ENCODE measurements at places on chromosomes 5 and 9. TPM values are rescaled to one million over a fixed set of nuclear protein-coding genes. Genes with fewer than 3 reads are reported as not detected.

DMGDH gene
- not detected for total RNA-seq

- no peaks in the 10 kb centered on the region for H3K27me3 ChIP-seq
- no peak for DNase-seq
- H3K4me1 ChIP-seq, result no peaks in the 10 kb centered on the region
- no peaks in the 10 kb centered on the region for H3K36me3 ChIP-seq
- no peak overlapping the region for H3K4me3 ChIP-seq
Measured at GRCh38 chr5:28400076-28400475, 1361.7 kb upstream of the CDH9 start.

DNA sequence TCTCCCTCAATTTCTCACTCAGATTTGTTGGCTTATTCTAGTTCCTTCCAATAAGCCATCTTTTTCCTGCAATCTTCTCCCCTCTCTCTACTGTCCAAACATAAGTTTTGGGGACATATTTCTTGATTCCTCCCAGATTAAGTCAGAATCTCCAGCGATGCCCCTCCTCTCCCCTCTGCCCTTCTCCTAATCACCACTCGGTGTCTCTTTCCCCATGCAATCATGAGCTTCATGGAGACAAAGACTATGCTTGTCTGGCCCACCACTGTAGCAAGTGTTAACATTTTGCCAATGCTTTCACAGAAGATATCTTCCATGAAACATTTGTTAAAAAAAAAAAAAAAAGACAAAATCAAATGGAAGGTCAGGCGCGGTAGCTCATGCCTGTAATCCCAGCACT lies 42.4 kb downstream of the PDE6A start:
- H3K36me3 ChIP-seq, result no peaks in the 10 kb centered on the region
- H3K27me3 ChIP-seq, result no peaks in the 10 kb centered on the region
- H3K27ac ChIP-seq, result no peak overlapping the region
- H3K4me3 ChIP-seq, result no peak overlapping the region
- DNase-seq, result no peak

TAF11L10 gene
- total RNA-seq, result not detected

TDRD7 gene
- total RNA-seq, result 47.4 TPM

DNA sequence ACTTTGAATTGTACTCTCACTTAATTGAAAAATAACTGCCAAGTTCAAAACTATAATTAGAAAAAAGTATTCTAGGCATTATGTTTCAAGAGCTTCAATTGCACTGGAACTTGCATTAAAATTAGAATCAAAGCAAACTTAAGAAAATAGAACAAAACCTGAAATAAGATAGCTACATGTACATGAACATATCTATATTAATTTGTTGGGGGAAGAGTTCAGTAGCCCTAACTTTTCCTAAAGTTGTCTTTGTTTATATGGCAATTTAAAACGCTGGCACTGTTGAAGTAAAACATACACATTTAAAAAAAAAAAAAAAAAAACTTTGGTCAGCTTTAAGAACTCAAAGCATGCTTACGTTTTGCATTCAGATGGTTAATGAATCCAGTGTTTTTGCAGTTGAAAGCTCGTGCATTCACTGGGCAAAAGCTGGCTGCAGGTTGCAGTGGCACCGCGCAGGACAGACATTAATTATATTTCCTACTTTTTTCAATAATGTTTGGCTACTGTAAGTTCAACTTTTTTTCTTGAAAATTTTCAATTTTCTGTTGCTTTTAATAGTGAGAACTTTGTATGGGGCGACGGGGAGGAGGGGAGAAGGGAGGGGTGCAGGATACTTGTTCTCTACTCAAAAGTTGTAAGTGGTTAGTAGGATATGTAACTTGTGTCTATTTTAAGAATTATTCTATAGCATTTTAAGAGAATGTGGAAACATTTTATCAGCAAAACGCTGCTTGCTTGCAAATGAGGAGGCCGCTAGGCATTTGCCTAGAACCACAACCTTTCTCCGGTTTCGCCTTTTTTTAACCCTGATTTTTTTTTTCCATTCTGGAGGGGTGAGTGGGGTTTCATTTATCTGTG lies 3.9 kb downstream of the NR2F1 start:
- peaks cover 32% of the 10 kb centered on the region for H3K4me1 ChIP-seq
- peaks cover 97% of the 10 kb centered on the region for H3K27me3 ChIP-seq
- no peak for DNase-seq
- H3K4me3 ChIP-seq, result no peak overlapping the region
- H3K36me3 ChIP-seq, result no peaks in the 10 kb centered on the region
- H3K27ac ChIP-seq, result no peak overlapping the region

DNA sequence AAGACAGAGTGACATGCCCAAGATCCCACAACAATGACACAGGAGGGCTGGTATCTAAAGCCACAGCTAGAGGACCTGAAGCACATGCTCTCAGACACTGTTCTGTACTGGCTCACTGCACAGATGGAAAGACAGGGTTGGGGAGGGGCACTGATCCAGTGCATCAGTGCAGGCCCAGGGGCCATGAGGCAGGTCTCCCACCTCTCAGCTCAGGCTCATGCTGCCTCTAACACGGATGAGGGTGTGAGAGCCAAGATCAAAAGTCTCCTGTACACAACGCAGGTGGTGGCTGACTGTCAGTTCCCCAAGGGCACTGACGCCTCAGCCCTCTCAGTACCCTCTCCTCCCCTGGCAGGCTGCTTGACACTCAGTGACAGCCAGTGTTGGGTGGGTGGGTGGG lies 10.9 kb downstream of the RAPGEF1 start:
- H3K27ac ChIP-seq, result peak overlapping the region; percentile 64
- H3K4me1 ChIP-seq, result peaks cover 81% of the 10 kb centered on the region
- no peaks in the 10 kb centered on the region for H3K36me3 ChIP-seq
- no peak overlapping the region for H3K4me3 ChIP-seq
- peak; percentile 59 for DNase-seq

TBC1D2 gene
- total RNA-seq, result 71.8 TPM

- H3K36me3 ChIP-seq, result no peaks in the 10 kb centered on the region
- no peak for DNase-seq
- no peak overlapping the region for H3K4me3 ChIP-seq
- H3K27me3 ChIP-seq, result no peaks in the 10 kb centered on the region
- no peaks in the 10 kb centered on the region for H3K4me1 ChIP-seq
Measured at GRCh38 chr9:13064676-13065075, 214.8 kb downstream of the MPDZ start.

- H3K27me3 ChIP-seq, result no peaks in the 10 kb centered on the region
- no peak for DNase-seq
- no peak overlapping the region for H3K4me3 ChIP-seq
Measured at GRCh38 chr9:118401546-118401945, 697.3 kb downstream of the TLR4 start.

- no peak overlapping the region for H3K4me3 ChIP-seq
- H3K27me3 ChIP-seq, result no peaks in the 10 kb centered on the region
- no peak overlapping the region for H3K27ac ChIP-seq
- peak; percentile 43 for DNase-seq
Measured at GRCh38 chr5:149719666-149720065, 10.4 kb upstream of the PPARGC1B start.

ZNF658 gene
- 5.6 TPM for total RNA-seq

DNA sequence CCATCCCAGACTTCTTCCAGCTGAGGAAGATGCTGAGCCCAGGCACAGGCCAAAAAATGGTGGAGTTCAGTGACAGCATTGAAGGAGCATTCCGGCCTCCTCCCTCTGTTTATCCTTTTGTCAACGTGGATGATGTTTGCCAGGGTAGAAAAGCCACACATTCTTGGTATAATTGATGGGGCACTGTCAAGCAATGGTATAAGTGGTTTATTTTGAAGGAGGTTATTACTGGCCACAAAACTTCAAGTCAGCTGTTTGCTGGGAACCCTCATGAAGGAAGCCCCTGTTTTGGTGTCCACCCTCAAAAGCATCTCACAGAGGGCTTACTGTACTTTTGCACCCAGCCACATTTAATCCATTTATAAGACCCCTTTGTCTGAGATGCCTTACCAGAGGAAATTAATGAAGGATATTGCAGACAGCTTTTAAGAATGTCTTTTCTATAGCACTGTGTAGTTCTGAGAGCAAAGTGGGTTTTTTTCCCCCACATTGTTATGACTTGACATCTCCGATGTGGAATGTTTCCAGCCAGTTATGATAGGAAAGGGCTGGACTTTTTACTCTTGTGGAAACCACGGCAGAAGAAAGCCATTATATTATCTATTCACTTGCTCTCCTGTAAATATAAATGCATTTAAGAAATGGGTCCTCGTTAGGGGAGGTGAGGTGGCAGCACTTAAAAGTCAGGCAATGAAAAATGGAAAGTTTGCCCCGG lies 95.5 kb upstream of the SPATA31D4 start:
- no peaks in the 10 kb centered on the region for H3K27me3 ChIP-seq
- peak overlapping the region; percentile 63 for H3K27ac ChIP-seq
- H3K4me3 ChIP-seq, result no peak overlapping the region
- no peak for DNase-seq

GRCh38 chr5:116629168-116629567 lies 54.5 kb upstream of the SEMA6A start:
- no peaks in the 10 kb centered on the region for H3K27me3 ChIP-seq
- DNase-seq, result no peak
- no peak overlapping the region for H3K4me3 ChIP-seq
- no peaks in the 10 kb centered on the region for H3K4me1 ChIP-seq
- H3K36me3 ChIP-seq, result no peaks in the 10 kb centered on the region

GRCh38 chr9:71858812-71859211 lies 52.2 kb downstream of the ABHD17B start:
- no peaks in the 10 kb centered on the region for H3K4me1 ChIP-seq
- H3K27me3 ChIP-seq, result no peaks in the 10 kb centered on the region
- no peak for DNase-seq

TMEM174 gene
- 0.64 TPM for total RNA-seq

DNA sequence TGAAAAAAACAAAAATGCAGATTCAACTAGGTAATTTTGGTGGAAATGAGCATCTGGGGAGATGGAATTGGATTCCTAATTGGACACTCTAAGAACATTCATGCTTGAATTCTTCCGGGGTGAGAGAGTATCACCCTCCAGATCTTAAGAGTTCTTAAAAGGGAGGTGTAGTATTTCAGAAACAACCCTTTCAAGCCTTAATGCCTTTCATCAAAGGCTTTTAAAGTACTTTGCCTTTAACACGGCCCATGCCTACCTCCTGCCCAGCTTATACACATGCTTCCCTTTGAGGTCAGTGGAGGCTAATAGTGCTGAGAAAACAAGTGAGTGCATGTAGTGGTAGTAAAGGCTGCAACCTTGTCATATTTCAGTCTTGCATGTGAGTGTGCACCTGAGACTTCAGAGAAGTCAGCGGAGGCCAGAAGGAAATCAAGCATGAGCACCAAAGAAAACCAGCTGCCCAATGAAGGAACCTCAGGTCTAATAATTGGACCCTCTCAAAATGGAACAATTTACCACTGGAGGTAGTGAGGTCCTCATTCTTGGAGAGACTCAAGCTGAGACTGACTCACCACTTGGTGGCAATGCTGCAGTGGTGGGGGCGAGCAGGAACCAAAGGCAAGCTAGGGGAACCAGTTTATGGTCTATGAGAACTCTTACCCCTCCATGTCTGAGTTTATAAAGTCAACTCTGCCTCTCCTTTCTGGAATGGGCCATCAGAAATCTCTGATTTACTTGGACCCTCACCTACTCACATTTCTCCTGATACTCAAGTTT lies 98.4 kb upstream of the GDNF start:
- H3K27ac ChIP-seq, result no peak overlapping the region
- no peaks in the 10 kb centered on the region for H3K27me3 ChIP-seq
- no peak overlapping the region for H3K4me3 ChIP-seq

TMEM38B gene
- 36.6 TPM for total RNA-seq

DNA sequence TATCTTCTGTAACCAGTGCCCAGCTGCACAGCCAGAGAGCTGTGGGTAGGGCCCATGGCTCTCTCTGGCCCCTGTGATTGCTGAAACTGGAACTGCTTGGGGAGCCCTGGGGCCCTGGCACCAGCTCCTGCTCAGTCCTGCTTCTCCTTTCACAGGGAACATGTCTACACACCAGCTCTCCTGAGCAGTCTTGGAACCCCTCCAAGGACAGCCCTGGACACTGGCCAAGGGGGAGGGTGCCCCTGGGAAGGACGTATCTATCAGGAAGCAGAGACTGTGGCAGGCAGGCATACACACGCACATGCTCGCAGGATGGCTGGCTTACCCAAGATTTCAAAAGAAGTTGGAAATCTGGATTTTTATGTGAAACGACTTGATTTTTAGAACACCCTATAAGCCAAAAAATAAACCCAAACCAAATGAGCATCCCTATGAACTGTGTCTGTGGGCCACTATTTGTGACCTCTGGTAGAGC lies 8.8 kb upstream of the TRAF1 start:
- H3K4me1 ChIP-seq, result peaks cover 26% of the 10 kb centered on the region
- H3K27ac ChIP-seq, result peak overlapping the region; percentile 91
- H3K4me3 ChIP-seq, result no peak overlapping the region
- H3K36me3 ChIP-seq, result no peaks in the 10 kb centered on the region
- no peaks in the 10 kb centered on the region for H3K27me3 ChIP-seq
- peak; percentile 96 for DNase-seq

FST gene
- 5.2 TPM for total RNA-seq

DNA sequence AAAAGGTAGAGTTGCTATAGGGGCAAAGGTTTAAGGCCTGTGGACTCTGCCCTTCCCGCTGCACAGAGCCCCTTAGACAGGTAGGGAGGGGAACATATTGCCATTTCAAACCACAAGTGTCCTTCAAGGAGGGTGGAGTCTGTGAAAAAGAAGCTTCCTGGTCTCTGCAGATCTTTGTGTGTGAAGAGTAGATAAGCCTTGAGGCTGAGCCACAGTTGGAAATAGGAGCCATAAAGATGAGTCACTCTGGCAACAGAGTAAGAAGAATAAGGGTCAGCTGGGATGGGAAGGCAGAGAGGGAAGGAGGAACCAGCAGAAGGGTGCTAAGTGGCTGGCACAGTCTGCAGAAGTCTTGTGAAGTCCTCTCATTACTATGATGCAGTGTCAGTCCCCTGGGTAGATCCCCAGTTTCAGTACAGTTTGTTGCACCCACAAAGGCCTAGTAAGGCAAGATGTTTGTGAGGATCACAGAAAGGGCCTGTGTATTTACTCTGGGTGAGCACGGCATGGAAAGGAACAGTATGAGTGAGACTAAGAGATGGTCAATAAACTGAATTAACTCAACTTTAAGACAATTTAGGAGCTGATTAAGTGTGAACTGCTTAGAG lies 18.1 kb downstream of the GRXCR2 start:
- peaks cover 11% of the 10 kb centered on the region for H3K4me1 ChIP-seq
- peak overlapping the region; percentile 80 for H3K27ac ChIP-seq
- H3K36me3 ChIP-seq, result no peaks in the 10 kb centered on the region
- no peak overlapping the region for H3K4me3 ChIP-seq
- DNase-seq, result peak; percentile 78
- H3K27me3 ChIP-seq, result no peaks in the 10 kb centered on the region

DNA sequence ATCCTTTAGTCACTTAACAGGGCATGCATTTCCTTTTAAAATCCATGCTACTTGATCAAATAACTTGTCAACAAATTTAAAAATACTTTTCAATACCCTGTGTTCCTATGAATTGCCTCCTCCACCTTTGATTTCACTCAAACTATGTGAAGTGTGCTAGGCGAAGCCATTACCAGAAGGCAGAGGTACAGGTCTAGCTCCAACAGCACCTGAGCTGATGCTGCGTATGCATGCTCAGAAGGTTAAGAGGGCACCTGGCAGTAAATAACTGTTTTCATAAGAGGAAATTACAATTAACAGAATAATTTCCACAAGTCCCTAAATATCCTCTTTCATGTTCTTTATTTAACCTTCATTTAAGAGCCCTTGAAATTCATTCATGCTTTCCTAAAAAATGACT lies 251.8 kb downstream of the EFNA5 start:
- H3K4me3 ChIP-seq, result no peak overlapping the region
- no peaks in the 10 kb centered on the region for H3K4me1 ChIP-seq
- no peak overlapping the region for H3K27ac ChIP-seq
- H3K36me3 ChIP-seq, result no peaks in the 10 kb centered on the region
- no peaks in the 10 kb centered on the region for H3K27me3 ChIP-seq
- DNase-seq, result no peak

RALGDS gene
- 233 TPM for total RNA-seq

GRCh38 chr9:34049630-34050384 lies 1.1 kb upstream of the UBAP2 start:
- no peaks in the 10 kb centered on the region for H3K36me3 ChIP-seq
- H3K4me3 ChIP-seq, result peak overlapping the region; percentile 75
- H3K27me3 ChIP-seq, result no peaks in the 10 kb centered on the region
- no peak for DNase-seq
- peak overlapping the region; percentile 96 for H3K27ac ChIP-seq
- peaks cover 31% of the 10 kb centered on the region for H3K4me1 ChIP-seq
